ENCODE measurements at places on chromosomes 3 and 15. TPM values are rescaled to one million over a fixed set of nuclear protein-coding genes. Genes with fewer than 3 reads are reported as not detected.

Gene RPUSD2
- total RNA-seq = 12.8 TPM

Gene P2RY12
- 1.2 TPM for total RNA-seq

Gene SLC4A7
- 61.1 TPM for total RNA-seq

Gene WNT5A
- total RNA-seq = 52.3 TPM

Gene ACP3
- 12.3 TPM for total RNA-seq

Gene ZPLD1
- total RNA-seq = not detected

Gene PROK2
- 0.74 TPM for total RNA-seq

Gene SLC28A1
- not detected for total RNA-seq

GRCh38 chr3:14403619-14404155 lies 1.3 kb downstream of the SLC6A6 start:
- H3K4me3 ChIP-seq = peak overlapping the region; percentile 68
- H3K27ac ChIP-seq = peak overlapping the region; percentile 81
- H3K36me3 ChIP-seq = no peaks in the 10 kb centered on the region
- no peaks in the 10 kb centered on the region for H3K27me3 ChIP-seq
- H3K4me1 ChIP-seq = peaks cover 45% of the 10 kb centered on the region

DNA sequence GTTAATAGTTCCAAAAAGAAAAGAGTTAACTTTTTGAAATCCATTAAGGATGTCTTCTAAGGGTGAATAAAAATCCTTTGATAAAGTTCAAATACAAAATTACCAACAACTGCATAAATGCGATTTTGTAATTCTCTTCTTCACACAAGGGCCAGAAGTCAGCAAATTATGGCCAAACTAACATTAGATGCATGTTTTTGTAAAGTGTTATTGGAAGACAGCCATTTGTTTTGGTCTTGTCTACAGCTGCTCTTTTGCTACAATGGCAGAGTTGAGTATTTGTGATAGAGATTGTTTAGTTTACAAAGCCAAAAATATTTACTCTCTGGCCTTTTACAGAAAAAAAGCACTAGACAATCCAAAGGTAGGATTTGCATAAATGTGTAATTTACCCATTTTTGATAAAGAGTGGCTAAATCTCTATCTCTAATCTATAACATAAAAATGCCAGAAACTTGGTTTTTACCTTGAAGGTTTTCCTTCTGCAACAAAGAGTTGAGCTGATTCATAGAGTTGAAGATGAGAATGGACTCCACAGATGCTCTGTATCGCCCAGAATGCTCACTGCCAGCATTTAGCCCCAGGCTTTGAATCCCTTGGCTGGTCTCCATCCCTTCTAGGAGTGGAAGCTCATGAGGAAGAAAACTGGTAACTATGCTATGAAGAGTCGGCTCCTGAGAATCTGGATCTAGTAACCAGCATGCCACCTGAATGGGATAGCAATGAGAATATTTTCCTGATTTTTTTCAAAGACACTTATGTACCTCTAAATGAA lies 64.5 kb downstream of the POLQ start:
- H3K36me3 ChIP-seq = no peaks in the 10 kb centered on the region
- no peak for DNase-seq
- no peak overlapping the region for H3K27ac ChIP-seq
- H3K4me3 ChIP-seq = no peak overlapping the region
- H3K4me1 ChIP-seq = no peaks in the 10 kb centered on the region

- no peaks in the 10 kb centered on the region for H3K27me3 ChIP-seq
- H3K27ac ChIP-seq = no peak overlapping the region
- DNase-seq = no peak
- no peaks in the 10 kb centered on the region for H3K4me1 ChIP-seq
- H3K4me3 ChIP-seq = no peak overlapping the region
Observed at GRCh38 chr3:48999085-48999858, 7.9 kb upstream of the WDR6 start.

DNA sequence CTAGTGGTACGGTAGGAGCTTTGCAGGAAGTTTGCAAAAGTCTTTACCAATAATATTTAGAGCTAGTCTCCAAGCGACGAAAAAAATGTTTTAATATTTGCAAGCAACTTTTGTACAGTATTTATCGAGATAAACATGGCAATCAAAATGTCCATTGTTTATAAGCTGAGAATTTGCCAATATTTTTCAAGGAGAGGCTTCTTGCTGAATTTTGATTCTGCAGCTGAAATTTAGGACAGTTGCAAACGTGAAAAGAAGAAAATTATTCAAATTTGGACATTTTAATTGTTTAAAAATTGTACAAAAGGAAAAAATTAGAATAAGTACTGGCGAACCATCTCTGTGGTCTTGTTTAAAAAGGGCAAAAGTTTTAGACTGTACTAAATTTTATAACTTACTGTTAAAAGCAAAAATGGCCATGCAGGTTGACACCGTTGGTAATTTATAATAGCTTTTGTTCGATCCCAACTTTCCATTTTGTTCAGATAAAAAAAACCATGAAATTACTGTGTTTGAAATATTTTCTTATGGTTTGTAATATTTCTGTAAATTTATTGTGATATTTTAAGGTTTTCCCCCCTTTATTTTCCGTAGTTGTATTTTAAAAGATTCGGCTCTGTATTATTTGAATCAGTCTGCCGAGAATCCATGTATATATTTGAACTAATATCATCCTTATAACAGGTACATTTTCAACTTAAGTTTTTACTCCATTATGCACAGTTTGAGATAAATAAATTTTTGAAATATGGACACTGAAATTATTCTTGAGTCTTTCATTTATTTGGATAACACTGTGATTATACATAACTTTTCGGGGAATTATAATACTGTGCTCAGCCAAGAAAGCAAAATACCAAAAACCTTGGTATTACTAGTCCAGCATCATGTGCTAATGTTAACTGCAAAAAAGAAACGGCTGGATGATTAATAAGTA lies 2.2 kb downstream of the SOX2 start:
- H3K4me1 ChIP-seq = peaks cover 25% of the 10 kb centered on the region
- peak overlapping the region; percentile 10 for H3K27ac ChIP-seq
- H3K36me3 ChIP-seq = no peaks in the 10 kb centered on the region
- no peak for DNase-seq

DNA sequence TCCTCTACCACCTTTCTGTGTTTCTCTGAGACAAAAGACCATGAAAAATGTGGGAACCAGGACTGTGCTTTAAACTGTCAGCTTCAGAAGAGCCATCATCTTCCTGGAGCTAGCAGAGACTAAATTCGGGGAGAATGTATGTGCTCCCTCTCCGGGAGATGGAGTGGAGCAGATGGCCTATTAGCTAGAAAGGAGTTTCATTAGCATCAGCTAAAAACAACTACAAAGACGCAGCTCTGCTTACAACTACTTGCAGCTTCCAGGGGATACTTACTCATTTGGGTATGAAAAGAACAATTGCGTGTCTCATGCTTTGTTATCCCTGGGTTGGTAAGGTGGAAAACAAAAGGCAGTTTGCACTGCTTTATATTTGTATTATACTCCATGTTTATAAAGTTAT lies 159.6 kb downstream of the MFSD1 start:
- no peak overlapping the region for H3K4me3 ChIP-seq
- H3K36me3 ChIP-seq = no peaks in the 10 kb centered on the region
- no peaks in the 10 kb centered on the region for H3K27me3 ChIP-seq
- H3K4me1 ChIP-seq = no peaks in the 10 kb centered on the region
- no peak for DNase-seq
- no peak overlapping the region for H3K27ac ChIP-seq

DNA sequence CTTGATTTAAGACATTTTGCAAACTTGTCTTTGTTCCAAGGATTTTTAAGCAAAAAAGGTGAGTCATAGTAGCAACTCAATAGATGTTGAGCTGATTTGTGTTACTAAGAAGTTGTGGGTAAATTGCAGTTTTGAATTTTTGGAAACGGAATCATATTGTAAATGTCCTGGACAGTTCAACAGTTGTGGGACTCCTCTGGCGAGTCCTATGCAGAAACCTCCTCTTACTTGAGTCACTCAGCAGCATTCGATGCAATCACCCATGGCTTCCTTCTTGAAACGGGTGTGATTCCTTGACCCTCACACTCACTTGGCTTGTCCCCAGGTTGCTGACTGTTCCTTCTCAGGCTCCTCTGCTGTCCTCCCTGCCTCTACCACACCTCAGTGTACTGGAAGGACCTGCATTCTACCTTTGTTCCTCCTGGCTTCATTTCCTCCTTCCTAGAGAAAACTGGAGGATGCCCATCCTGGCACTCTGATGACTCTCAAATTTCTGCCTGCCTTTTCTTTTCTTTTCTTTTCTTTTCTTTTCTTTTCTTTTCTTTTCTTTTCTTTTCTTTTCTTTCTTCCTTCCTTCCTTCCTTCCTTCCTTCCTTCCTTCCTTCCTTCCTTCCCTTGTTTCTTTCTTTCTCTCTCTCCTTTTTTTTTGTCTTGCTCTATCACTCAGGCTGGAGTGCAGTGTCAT lies 52.8 kb upstream of the DGKG start:
- H3K36me3 ChIP-seq = no peaks in the 10 kb centered on the region
- H3K4me3 ChIP-seq = peak overlapping the region; percentile 45
- DNase-seq = no peak
- H3K4me1 ChIP-seq = peaks cover 11% of the 10 kb centered on the region
- no peak overlapping the region for H3K27ac ChIP-seq
- no peaks in the 10 kb centered on the region for H3K27me3 ChIP-seq

DNA sequence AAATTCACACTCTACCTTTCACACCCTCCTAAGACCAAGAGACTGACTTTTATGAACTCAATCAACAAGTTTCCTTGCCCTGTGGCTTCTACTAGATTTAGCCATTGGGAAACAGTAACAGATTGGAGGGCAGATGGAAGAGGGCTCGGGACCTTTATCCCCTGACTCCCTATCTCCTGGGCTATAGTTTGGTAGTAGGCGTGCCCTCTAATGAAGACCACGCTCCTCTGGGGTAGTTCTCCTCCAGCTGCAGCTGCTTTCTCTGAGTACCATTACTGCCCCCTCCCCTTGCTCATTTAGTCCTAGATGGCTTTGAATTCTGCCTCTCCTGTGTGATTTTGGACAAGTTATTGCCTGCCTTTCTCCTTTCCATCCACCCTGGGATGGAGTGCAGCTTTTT lies 33.3 kb downstream of the FMN1 start:
- H3K27me3 ChIP-seq = no peaks in the 10 kb centered on the region
- DNase-seq = no peak
- H3K4me1 ChIP-seq = no peaks in the 10 kb centered on the region
- H3K36me3 ChIP-seq = no peaks in the 10 kb centered on the region

- H3K4me1 ChIP-seq = peaks cover 23% of the 10 kb centered on the region
- DNase-seq = no peak
- no peak overlapping the region for H3K27ac ChIP-seq
- no peak overlapping the region for H3K4me3 ChIP-seq
- H3K27me3 ChIP-seq = no peaks in the 10 kb centered on the region
Observed at GRCh38 chr15:99951511-99951910, 218.3 kb upstream of the LYSMD4 start.

DNA sequence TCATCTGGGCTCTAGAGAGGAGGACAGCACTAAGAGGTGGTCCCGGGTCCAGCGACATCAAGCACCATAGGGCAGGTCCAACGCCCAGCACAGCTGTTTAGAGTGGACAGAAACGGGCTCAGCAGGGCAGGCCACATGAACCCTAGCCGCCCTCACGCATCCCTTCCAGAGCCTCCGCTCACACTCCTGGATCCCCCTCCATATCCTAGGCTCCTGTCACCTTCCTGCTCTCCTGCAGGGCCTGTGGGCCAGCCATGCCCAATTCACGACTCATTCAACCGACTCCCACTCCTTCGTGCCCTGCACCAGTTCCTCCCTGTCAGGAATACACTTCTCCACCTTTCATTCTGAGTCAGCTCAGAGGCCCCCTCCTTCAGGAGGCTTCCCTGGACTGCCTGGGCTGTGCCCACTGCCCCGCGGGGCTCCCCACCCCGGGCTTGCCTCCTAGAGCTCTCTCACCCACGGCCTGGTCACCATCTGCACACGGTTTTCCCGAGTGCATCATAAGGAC lies 90.2 kb downstream of the LINGO1 start:
- H3K27ac ChIP-seq = peak overlapping the region; percentile 72
- DNase-seq = no peak
- H3K27me3 ChIP-seq = no peaks in the 10 kb centered on the region
- H3K4me1 ChIP-seq = peaks cover 47% of the 10 kb centered on the region
- no peaks in the 10 kb centered on the region for H3K36me3 ChIP-seq

GRCh38 chr3:176302271-176302670 lies 895.0 kb downstream of the TBL1XR1 start:
- H3K27me3 ChIP-seq = no peaks in the 10 kb centered on the region
- H3K27ac ChIP-seq = no peak overlapping the region
- H3K4me1 ChIP-seq = no peaks in the 10 kb centered on the region
- H3K36me3 ChIP-seq = no peaks in the 10 kb centered on the region
- no peak for DNase-seq

- H3K27me3 ChIP-seq = no peaks in the 10 kb centered on the region
- H3K36me3 ChIP-seq = no peaks in the 10 kb centered on the region
- H3K27ac ChIP-seq = no peak overlapping the region
- H3K4me1 ChIP-seq = peaks cover 28% of the 10 kb centered on the region
- no peak for DNase-seq
Observed at GRCh38 chr3:169453256-169454059, 210.1 kb downstream of the MECOM start.

GRCh38 chr15:91072161-91072560 lies 27.9 kb upstream of the SV2B start:
- H3K4me3 ChIP-seq = no peak overlapping the region
- no peak for DNase-seq
- H3K27me3 ChIP-seq = no peaks in the 10 kb centered on the region
- H3K36me3 ChIP-seq = no peaks in the 10 kb centered on the region
- H3K4me1 ChIP-seq = no peaks in the 10 kb centered on the region

DNA sequence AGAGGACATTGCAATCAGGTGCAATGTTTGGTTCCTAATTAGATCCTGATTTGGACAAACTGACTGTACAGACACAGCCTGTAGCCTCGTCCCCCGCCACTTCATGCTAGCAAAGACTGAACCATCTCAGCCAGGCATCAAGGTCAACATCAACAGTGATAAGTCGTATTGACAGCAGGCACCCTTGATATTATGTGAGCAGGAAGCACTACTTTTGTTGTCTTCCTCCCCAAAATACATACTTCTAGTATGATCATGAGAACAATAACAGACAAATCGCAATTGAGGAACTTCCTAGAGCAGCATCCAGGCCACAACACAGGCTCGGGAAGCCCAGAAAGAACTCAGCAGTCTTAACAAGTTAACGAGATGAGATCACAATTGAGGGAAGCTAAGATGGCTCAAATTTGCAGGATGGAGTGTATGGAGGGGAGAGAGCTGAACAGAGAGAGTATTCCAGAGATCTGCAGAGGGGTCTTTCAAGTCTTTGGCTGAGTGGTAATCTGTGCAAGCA lies 20.4 kb downstream of the TGM5 start:
- peak; percentile 7 for DNase-seq
- no peak overlapping the region for H3K4me3 ChIP-seq
- no peaks in the 10 kb centered on the region for H3K36me3 ChIP-seq
- H3K27ac ChIP-seq = no peak overlapping the region
- H3K4me1 ChIP-seq = no peaks in the 10 kb centered on the region

Measured in vagina (tissue), 2 donors.